Neural progenitor cell (in vitro differentiated cells): ENCODE measurements at places on chromosomes 6 and 20. TPM values are rescaled to one million over a fixed set of nuclear protein-coding genes. Genes with fewer than 3 reads are reported as not detected.

- no peaks in the 10 kb centered on the region for H3K36me3 ChIP-seq
- H3K27ac ChIP-seq: no peak overlapping the region
- no peak overlapping the region for H3K4me3 ChIP-seq
Observed at GRCh38 chr6:296151-297122, 4.2 kb downstream of the DUSP22 start.

- peaks cover 10% of the 10 kb centered on the region for H3K4me1 ChIP-seq
- H3K27ac ChIP-seq: no peak overlapping the region
- no peak overlapping the region for H3K4me3 ChIP-seq
- H3K27me3 ChIP-seq: no peaks in the 10 kb centered on the region
- no peak for DNase-seq
Observed at GRCh38 chr6:87197547-87197946, 42.2 kb downstream of the ZNF292 start.

DNA sequence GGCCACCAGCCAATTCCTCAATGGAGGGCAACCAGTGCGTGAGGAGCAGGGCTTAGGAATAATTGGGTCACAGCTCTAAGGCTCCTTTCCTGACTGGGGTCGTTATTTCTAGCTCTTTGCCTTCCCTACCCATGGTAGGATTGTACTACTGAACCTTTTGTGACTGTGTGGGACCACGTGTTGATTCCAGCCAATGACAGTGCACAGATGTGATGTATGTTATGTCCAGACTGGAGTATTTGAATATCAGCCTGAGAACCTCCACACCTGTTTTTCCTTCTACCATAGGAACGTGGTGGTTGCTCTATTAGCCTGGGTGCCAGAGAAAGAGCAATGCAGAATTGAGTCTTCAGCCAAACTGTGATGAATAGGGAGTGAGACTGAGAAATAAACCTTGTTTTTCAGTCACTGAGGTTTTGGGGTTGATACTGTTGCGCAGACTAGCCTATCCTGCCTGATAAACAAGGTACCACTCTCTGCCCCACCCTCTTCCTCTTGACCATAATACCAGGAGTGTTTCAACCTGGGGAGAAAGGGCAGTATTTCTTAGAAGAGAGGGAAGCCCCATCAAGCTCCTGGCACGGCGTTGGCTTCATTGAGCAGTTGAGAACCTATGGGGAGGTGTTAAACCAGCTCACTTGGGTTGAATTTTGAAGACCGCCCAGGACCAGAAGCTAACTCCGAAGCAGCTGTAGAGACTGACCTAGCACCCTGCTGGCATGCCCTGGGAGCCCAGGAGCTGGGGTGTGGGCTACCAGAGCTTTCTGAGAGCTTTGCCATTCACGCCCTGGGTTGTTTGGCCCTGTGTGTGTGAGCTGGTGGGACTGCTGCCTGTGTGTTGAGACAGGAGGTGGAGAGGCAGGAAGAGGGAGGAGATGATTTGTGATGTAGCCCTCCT, 105.5 kb upstream of the BACH2 start:
- no peak overlapping the region for H3K4me3 ChIP-seq
- peaks cover 27% of the 10 kb centered on the region for H3K4me1 ChIP-seq
- no peaks in the 10 kb centered on the region for H3K27me3 ChIP-seq

DNA sequence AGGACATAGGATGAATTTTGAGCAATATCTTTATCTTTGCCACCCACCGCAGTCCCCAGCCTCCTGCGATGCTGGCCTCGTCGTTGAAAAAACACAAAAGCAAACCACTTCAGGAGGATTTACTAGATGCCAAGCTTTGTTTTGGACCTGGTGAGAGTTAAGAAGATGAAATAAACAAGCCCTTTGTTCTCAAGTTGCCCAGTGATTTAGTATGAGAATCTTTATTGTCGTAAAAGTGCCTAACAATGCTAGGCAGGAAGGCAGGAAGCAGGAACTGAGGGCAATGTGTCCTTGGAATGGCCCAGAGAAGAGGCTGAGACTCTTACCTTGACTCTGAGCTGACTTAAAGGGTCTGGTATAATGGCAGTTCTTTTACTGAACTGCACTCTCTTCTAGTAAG, 116.0 kb downstream of the TRMT11 start:
- H3K27ac ChIP-seq: peak overlapping the region; percentile 47
- H3K4me1 ChIP-seq: peaks cover 21% of the 10 kb centered on the region
- no peak overlapping the region for H3K4me3 ChIP-seq
- no peaks in the 10 kb centered on the region for H3K36me3 ChIP-seq
- no peaks in the 10 kb centered on the region for H3K27me3 ChIP-seq

DNA sequence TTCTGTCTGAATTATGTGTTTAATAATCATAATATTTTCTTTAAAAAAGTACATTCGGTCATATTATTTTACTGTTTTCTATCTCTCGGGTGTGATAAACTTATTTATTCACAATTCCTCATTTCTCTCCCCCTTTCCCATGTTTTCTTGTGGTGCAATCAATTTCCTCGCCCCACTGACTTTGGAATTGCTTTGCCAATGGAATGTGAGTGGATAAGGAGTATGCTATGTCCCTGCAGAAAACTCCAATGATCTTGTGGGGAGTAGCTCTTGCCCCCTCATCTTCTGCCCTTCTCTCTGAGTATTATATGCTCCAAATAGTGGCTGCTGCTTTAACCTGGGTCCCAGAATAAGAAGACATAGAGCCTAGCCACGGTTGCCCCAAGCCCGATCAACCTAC, 64.1 kb downstream of the HMGN3 start:
- no peaks in the 10 kb centered on the region for H3K4me1 ChIP-seq
- no peak overlapping the region for H3K27ac ChIP-seq
- H3K27me3 ChIP-seq: no peaks in the 10 kb centered on the region
- H3K4me3 ChIP-seq: no peak overlapping the region

TFAP2A gene
- 0.39 and 0.65 TPM in 2 replicates for total RNA-seq
